ENCODE measurements at places on chromosomes 4 and X.

- DNase-seq: no peak
Measured at GRCh38 chrX:24480400-24480865, 15.3 kb downstream of the PDK3 start.

DNA sequence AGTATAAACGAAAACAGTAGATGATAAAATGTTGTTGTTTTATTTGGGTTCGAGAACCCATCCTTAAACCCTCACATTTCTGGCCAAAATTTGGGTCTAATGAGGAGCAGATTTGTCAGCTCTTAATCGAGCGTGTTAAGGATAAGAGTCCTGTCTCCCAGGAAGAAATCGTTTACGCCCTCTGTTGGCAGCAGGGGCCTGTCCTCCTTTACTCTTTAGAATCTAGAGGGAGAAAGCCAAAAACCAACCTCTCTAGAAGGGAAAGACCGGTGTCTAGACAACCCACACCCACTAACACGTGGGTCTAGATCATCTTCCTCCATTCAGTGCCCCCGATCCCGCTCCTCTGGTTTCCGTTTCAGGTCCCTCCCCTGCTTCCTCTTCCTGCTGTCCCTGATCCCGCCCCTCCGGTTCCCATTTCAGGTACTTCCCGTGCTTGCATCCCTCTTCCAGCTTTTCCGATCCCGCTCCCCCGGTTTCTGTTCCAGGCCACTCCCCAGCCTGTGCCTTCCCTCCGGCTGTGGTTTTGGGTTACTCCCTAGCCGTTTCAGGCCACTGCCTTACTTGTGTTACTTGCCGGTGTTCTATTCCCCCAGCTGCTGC lies 339.1 kb downstream of the PAPSS1 start:
- DNase-seq: peak; percentile 36

DNA sequence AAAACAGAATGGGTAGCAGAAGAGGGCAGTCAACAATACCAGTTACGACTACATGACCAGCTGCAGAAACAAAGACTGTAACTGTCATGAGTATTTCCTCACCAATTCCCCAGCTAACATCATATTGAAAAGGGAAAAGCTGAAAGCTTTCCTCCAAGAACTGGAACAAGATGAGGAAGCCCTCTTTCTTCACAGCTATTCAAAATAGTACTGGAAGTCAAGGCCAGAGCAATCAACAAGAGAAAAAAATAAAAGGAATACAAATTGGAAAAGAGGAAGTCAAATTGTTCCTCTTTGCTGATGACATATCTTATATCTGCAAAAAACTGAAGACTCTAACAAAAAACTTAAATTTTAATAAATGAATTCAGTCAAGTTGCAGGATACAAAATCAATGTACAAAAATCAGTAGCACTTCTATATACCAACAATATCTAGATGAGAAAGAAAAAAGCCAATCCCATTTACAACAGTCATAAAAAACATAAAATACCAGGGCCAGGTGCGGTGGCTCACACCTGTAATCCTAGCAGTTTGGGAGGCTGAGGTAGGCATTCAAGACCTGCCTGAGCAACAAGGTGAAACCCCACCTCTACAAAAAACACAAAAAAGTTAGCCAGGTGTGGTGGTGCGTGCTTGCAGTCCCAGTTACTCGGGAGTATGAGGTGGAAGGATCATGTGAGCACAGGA lies 125.4 kb downstream of the ATP8A1 start:
- DNase-seq: no peak

- no peak for DNase-seq
Measured at GRCh38 chr4:78291277-78291676, 234.2 kb downstream of the FRAS1 start.

All from GM03348 (cell line).